SK-N-SH (cell line): ENCODE measurements at places on chromosomes 6 and 20. TPM values are rescaled to one million over a fixed set of nuclear protein-coding genes. Genes with fewer than 3 reads are reported as not detected.

GRCh38 chr20:5945963-5946362, 4.4 kb downstream of the TRMT6 start:
- no peak for DNase-seq
- H3K27ac ChIP-seq, result no peak overlapping the region; the same call in 1 of the 2 replicates
- H3K36me3 ChIP-seq, result peaks cover 60% of the 10 kb centered on the region
- no peaks in the 10 kb centered on the region for H3K4me1 ChIP-seq

DNA sequence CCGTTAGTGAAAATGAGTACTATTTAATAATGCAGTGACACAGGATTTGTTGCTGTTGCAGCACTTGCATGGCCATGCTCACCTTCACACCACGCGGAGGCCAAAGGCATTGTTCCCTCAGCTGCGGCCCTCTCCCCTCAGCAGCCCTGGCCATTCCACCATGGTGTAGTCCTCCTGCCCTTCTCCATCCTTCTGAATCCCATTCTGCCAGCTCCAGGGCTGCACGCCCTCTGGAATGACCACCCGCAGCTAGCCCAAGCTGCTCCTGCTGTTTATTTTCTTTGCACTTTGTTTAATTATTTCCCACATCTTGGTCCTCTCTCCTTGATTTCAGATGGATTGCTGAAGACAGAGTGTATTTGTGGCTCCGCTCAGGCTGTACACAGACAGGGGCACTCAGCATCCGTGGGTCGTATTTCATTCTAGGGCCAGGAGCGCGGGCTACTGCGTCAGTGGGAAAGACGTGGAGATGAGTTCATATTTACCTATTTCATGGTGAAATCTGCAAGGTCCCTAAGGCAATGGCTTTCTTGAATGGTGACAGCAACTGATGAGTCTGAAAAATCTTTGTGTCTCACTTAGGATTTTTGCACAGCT, 81.4 kb upstream of the DUSP22 start:
- H3K4me1 ChIP-seq, result no peaks in the 10 kb centered on the region
- no peak overlapping the region for H3K27ac ChIP-seq
- no peaks in the 10 kb centered on the region for H3K36me3 ChIP-seq
- DNase-seq, result no peak

GRCh38 chr6:39217177-39217864, 12.0 kb downstream of the KCNK5 start:
- DNase-seq, result no peak
- no peaks in the 10 kb centered on the region for H3K27me3 ChIP-seq
- H3K36me3 ChIP-seq, result no peaks in the 10 kb centered on the region

DNA sequence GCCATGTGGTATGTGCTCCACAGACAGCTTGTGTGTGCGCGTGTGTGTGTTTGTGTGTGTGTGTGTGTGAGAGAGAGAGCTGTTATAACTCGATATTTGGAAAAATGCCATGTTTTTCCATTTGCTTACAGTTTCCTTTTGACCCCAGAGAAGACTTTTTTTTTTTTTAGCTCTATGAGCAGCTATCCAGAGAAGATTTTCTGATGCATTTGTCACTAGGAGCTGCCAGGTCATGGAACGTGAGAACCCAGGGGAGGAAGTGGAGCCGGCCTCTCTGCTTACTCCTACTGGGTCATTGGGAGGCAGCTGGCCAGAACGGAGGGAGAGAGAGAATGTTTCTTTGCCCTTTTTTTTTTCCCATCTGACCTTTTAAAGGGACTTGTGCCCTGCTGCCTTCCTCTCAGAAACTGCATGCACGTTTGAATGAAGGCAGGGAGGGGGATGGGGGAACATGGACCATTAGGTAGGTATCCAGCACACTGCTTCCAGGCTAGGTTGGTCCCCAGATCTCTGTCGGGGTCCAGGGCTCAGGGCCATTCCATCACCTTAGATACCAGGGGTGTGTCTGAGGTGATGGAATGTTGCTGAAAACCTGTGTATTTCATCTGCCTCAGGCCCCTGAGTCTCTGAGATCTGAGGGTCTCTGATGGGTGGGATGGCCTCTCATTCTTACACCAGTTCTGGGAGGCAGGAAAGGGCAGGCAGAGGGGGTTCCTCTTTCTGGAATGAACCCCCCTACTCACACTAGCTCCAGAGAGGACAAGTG, 11.2 kb upstream of the MRPS18A start:
- H3K4me1 ChIP-seq, result peaks cover 16% of the 10 kb centered on the region; the same call in 1 of the 2 replicates
- H3K4me3 ChIP-seq, result no peak overlapping the region
- H3K27ac ChIP-seq, result no peak overlapping the region
- H3K27me3 ChIP-seq, result no peaks in the 10 kb centered on the region
- DNase-seq, result no peak

- no peak overlapping the region for H3K27ac ChIP-seq
- H3K27me3 ChIP-seq, result no peaks in the 10 kb centered on the region
- no peaks in the 10 kb centered on the region for H3K36me3 ChIP-seq
- H3K4me3 ChIP-seq, result no peak overlapping the region
- DNase-seq, result no peak
Measured at GRCh38 chr6:20870021-20870420, 335.8 kb downstream of the CDKAL1 start.

GRCh38 chr20:59781226-59781625, 152.2 kb downstream of the SYCP2 start:
- H3K4me1 ChIP-seq, result no peaks in the 10 kb centered on the region
- no peak overlapping the region for H3K27ac ChIP-seq
- no peaks in the 10 kb centered on the region for H3K27me3 ChIP-seq
- H3K36me3 ChIP-seq, result no peaks in the 10 kb centered on the region
- no peak overlapping the region for H3K4me3 ChIP-seq
- DNase-seq, result no peak

DNA sequence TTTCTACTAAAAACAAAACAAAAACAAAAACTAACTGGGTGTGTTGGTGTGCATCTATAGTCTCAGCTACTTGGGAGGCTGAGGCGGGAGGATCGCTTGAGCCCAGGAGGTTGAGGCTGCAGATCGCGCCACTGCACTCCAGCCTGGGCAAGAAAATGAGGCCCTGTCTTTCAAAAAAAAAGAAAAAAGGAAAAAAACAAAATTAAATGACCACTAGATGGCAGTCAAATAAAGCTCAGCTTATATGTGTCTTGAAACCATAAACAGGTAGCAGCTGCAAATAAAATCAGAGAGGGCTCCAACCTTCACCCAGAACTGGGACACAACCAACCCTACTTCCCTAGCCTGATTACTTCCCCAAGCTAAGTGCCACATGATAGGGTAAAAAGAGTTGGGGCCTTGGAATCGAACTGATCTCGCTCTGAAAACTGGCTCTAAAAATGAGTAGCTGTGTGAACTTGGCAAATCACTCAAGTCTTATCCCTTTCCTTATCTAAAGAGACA, 67.1 kb upstream of the ADGRF4 start:
- H3K27ac ChIP-seq, result no peak overlapping the region
- no peaks in the 10 kb centered on the region for H3K27me3 ChIP-seq
- DNase-seq, result peak; percentile 19
- H3K4me3 ChIP-seq, result no peak overlapping the region
- peaks cover 5% of the 10 kb centered on the region for H3K36me3 ChIP-seq
- no peaks in the 10 kb centered on the region for H3K4me1 ChIP-seq

DNA sequence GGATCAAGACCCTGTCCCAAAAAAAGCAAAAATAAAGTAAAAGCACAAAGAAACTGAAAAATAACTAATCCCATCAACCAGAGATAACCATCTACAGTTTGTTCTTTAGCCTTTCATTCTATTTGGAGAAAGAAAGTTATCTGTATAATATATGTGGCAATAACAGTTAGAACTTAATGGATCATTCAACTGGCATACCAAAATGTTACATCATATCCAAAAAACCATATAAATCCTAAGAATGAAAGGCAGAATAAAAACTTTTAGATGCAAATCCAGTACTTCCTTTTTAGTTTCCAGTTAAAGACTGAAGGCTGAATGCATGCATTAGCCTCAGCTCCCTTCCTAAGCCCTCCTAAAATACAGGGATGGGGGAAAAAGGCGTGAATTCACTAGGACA, 25.2 kb downstream of the ILRUN start:
- H3K36me3 ChIP-seq, result peaks cover 5% of the 10 kb centered on the region
- no peak overlapping the region for H3K4me3 ChIP-seq
- no peak for DNase-seq
- H3K27me3 ChIP-seq, result no peaks in the 10 kb centered on the region

- no peak overlapping the region for H3K4me3 ChIP-seq
- no peaks in the 10 kb centered on the region for H3K27me3 ChIP-seq
- DNase-seq, result no peak
- H3K36me3 ChIP-seq, result no peaks in the 10 kb centered on the region; the same call in 1 of the 2 replicates
- H3K27ac ChIP-seq, result peak overlapping the region; percentile 67
Measured at GRCh38 chr20:25544311-25544710, 41.0 kb downstream of the NINL start.

GRCh38 chr6:159916237-159916636, 25.4 kb downstream of the MAS1 start:
- DNase-seq, result no peak
- H3K4me1 ChIP-seq, result peaks cover 13% of the 10 kb centered on the region
- no peaks in the 10 kb centered on the region for H3K36me3 ChIP-seq
- peaks cover 8% of the 10 kb centered on the region; the same call in 1 of the 2 replicates for H3K27me3 ChIP-seq
- no peak overlapping the region for H3K27ac ChIP-seq

- DNase-seq, result no peak
- H3K4me1 ChIP-seq, result no peaks in the 10 kb centered on the region
- no peak overlapping the region for H3K27ac ChIP-seq
Measured at GRCh38 chr6:50278663-50279062, 228.9 kb upstream of the DEFB112 start.

GRCh38 chr20:33908336-33908735, 85.4 kb upstream of the RALY start:
- H3K27me3 ChIP-seq, result no peaks in the 10 kb centered on the region
- no peak for DNase-seq
- peaks cover 11% of the 10 kb centered on the region; the same call in 1 of the 2 replicates for H3K4me1 ChIP-seq
- H3K4me3 ChIP-seq, result no peak overlapping the region
- no peak overlapping the region for H3K27ac ChIP-seq
- no peaks in the 10 kb centered on the region for H3K36me3 ChIP-seq

- no peaks in the 10 kb centered on the region for H3K36me3 ChIP-seq
- H3K27ac ChIP-seq, result no peak overlapping the region
- no peak overlapping the region for H3K4me3 ChIP-seq
- DNase-seq, result peak; percentile 3
Measured at GRCh38 chr6:108432792-108433191, 127.9 kb upstream of the FOXO3 start.

DNA sequence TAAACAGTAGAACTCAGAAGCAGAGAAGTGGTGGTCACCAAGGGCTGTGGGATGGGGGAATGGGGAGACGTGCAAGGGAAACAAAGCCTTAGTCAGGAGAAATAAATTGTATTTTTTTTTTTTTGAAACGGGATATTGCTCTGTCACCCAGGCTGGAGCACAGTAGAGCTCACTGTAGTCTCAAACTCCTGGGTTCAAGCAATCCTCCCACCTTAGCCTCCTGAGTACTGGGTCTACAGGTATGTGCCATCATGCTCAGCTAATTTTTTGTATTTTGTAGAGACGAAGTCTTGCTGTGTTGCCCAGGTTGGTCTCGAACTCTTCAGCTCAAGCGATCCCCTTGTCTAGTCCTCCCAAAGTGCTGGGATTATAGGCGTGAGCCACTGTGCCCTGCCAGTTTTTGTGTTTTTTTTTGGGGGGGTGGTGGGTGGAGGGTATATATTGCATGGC, 3.4 kb downstream of the HSPA1B start:
- no peaks in the 10 kb centered on the region for H3K27me3 ChIP-seq
- DNase-seq, result no peak
- no peaks in the 10 kb centered on the region for H3K36me3 ChIP-seq
- peak overlapping the region; percentile 56 for H3K4me3 ChIP-seq
- peaks cover 7% of the 10 kb centered on the region; the same call in 1 of the 2 replicates for H3K4me1 ChIP-seq

- no peaks in the 10 kb centered on the region for H3K4me1 ChIP-seq
- no peaks in the 10 kb centered on the region; the same call in 1 of the 2 replicates for H3K27me3 ChIP-seq
- H3K27ac ChIP-seq, result no peak overlapping the region
- no peak overlapping the region for H3K4me3 ChIP-seq
- no peak for DNase-seq
Measured at GRCh38 chr6:84804720-84805119, 40.3 kb upstream of the TBX18 start.

DNA sequence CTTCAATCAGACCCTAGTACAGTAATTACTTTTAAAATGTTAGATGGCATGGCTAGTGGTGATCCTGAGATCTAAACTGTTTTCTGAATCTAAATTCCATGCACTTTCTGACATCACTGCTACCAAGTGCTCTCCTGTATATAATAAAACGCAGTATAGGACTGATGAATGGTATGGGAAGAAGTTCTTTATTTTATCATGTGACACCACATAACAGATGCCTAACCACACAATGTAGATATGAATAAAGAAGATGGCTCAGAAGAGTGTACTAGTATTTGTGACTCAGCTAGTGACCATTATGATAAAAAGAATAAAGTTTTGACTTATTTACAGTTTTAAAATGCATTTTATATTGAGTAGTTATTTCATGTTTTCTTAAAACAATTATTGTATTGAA, 8.5 kb downstream of the NDUFAF4 start:
- no peak overlapping the region for H3K4me3 ChIP-seq
- H3K4me1 ChIP-seq, result no peaks in the 10 kb centered on the region
- no peak for DNase-seq

Gene PPP1R3G
- polyA plus RNA-seq, result 0.08 and 0.10 TPM in 2 replicates
